Neural crest cell (in vitro differentiated cells): ENCODE measurements at places on chromosomes 12 and 14. TPM values are rescaled to one million over a fixed set of nuclear protein-coding genes. Genes with fewer than 3 reads are reported as not detected.

- DNase-seq = no peak
Measured at GRCh38 chr12:114656906-114657596, 26.9 kb downstream of the TBX3 start.

DNA sequence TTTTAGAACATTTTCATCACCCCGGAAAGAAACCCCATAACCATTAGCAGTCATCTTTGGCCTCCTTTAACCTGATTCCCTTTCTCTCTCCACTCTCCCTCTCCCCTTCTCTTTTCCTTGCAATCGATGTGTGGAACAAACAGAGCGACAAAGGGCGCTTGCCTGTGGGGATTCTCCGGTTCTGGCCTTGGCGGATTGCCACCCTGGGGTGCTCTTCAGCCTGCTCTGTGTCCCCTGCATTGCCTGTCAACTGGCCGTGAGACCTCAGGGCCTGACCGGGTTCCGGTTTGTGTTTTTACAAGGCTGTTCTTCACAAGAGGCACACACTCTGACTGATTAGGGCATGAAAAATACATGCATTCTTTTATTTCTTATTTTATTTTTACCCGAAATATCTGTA is 27.8 kb downstream of the LRTM2 start:
- no peak for DNase-seq

DNA sequence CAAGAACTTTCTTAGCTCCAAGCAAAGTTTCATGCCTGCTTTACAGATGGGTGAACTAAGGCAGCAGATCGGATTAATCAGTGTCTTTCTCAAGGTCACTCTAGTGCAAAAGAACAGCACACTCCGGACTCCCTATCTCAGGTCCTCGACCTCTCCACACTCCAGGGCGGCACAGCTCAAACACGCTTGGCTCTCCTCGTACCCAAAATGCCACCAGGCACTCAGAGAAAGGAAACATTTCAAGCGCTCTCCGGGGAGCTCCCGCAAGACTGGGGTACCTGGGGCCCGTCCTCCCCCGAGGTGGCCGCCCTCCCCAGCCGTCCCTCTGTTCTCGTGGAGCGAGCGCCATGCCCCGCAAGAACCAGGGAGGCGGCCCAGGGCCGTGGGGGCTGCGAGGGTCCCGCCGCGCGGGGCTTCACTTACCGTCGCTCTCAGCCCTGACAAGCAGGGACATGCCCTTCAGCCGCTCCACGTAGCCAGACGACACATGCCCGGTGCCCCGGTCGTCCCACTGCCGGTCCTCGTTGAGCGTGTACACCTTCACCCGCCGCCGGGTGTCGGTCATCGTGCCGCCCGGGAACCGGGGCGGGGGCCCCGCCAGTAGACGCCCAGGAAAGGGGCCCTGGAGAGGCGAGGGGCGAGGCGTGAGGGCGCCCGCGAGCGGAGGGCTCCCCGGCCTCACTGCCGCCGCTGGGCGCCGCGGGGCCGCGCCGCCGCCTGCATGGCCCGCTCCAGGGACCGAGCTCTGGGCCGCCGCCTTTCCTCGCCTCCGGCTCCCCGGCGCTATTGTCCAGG is 830 bp downstream of the PPP4R3A start:
- peak; percentile 18 for DNase-seq

DNA sequence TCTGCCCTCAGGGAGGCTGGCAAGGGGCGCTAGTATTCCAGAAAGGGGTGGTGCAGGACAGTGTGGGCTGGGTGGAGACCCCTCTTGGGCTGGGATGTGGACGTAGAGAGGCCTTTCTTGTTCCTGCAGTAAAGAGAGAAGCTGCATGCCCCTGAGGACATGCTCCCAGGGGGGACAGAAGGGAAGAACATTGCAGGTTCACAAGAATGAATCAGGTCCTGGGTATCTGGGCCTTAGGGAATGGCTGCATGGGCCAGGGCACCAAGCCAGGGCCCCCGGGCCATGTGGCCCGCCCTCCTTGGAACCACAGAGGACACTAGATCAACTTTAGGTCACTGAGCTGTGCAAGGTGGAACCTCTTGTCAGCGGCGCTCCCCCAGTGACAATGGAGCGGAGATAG is 51.8 kb downstream of the ZNF664 start:
- DNase-seq = no peak

ISM2 gene
- total RNA-seq = 0.16 TPM in 1 of 2 replicates, not detected in the other
